ENCODE measurements at places on chromosomes 3 and 15.

DNA sequence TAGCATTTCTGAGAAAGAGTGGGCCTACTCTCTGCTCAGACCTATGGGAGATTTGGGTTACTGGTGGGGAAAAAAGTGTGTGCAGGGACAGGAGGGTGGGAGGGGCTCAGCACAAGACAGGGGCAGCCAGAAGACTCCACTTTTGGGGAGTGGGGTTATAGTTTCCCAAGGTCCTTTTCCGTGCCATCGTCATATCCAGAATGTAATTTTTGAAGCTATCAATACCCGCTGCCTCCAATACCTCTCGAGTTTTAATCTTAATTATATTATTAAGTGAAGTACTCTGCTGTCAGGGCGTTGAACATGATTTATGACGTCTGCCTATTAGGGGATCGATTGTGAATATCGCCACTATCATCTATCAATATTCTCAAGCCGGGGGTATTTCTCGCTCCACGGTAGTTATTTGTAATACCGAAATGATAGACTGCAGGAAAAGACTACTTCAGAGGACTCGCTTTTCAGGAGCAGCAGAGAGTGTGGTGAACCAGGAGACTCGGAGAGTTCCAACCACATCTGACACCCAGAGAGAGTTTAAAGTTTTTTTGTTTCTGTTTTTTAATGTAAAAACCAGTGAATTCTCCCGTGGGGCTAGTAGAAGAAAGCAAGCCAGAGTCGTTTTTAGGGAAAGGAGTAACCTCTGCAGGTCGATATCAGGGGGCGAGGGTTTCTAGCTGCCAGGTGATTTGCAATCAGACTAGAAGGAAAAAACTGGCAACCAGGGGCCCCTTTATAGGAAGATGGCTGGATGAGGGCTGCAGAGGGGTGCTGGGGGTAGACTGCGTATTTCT lies 20.6 kb downstream of the NR2F2 start:
- no peak for DNase-seq

DNA sequence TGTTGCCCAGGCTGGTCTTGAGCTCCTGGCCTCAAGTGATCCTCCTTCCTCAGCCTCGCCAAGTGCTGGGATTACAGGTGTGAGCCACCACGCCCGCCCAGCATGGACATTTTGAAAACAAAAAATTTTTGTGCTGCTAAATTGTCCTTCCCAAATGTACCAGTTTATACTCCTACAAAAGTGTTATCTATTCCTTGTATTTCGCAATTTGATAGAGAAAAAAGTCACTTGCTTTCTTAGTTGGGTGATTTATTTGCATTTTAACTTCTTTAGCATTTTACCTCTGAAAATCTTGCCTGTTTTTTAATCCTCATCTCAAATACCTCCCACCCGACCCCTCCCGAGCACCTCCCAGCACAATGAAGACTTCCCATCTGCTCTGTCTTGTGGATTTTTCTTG lies 46.8 kb downstream of the PDE8A start:
- DNase-seq = no peak

- DNase-seq = no peak
Observed at GRCh38 chr15:90103701-90104329, 1.5 kb upstream of the IDH2 start.

GRCh38 chr15:67807836-67808235 lies 17.5 kb upstream of the SKOR1 start:
- no peak for DNase-seq

GRCh38 chr3:52025453-52025852 lies 29.8 kb upstream of the RPL29 start:
- no peak for DNase-seq

DNA sequence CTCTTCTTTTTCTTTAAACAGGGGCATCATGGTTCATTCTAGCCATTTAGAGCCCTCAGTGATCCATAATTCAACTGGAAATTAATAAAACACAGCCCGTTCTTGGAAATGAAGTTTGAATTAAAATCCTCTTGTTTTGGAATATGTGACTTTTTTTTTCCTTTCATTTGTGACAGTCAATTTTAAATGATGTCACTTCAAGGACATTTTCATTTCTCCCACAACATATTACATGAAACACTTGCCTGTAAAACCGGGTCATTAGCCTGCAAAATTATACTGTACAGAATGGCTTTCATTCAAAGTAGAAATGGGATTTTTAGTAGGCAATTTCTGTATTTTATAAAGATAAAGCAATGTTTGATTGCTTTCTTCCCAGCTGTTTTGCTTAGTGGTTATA lies 789 bp upstream of the SEMA6D start:
- no peak for DNase-seq

GRCh38 chr3:153906366-153906765 lies 214.8 kb upstream of the ARHGEF26 start:
- DNase-seq = no peak

GRCh38 chr3:115397433-115397832 lies 225.9 kb upstream of the GAP43 start:
- DNase-seq = no peak

DNA sequence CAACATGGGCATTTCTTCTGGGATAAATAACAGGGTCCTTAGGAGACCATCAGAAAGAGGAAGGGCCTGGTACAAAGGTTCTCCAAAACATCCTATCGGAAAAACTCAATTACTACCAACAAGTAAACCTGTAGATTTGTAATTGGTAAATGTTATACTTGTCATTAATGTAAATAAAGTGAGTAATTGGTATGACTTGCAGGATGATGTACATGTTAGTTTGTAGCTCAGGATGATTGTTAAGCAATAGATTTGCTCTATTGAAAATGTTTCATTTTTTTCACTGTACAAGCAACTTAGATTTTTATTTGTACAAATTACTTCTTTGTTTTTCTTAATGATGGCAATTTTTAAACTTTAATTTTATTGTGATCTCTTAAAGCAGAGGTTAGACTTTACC lies 3.8 kb upstream of the SCG5 start:
- DNase-seq = no peak

GRCh38 chr15:48282216-48282615 lies 49.0 kb upstream of the DUT start:
- DNase-seq = no peak

- DNase-seq = no peak
Observed at GRCh38 chr15:51782357-51782896, 31.0 kb downstream of the TMOD2 start.

GRCh38 chr15:101338502-101339057 lies 43.5 kb upstream of the SNRPA1 start:
- no peak for DNase-seq

DNA sequence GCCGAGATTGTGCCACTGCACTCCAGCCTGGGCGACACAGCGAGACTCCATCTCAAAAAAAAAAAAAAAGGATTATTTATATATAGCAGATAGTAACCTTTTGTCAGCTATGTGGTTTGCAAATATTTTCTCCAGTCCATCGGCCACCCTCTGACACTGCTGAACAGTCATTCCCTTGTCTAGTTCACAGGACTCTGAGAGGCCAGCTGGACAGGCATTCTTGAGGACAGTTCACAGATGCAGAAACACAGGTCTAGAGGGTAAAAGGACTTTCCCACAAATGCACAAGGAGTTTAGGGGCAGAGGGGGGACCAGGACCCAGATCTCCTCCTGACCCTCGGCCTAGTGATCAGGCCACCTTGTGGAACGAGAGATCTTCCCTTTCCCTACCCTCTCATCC lies 7.5 kb upstream of the TMEM40 start:
- DNase-seq = no peak

DNA sequence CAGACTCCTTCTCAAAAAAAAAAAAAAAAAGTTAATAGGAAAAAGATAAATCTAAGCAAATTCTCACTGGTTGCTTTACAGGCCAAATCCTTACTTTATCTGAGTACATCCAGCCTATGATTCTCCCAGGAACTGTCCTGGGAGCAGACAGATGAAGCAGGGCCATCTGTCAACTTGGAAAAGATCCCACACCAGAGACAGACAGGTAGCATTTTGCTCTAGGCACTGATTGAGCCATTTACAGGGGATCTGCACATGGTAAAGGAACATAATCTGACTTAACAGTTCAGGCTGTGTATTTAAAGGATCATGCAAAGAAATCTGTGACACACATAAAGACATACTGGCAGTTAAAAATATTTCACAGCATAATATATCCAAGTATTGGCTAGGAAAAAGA lies 1006.5 kb downstream of the TBL1XR1 start:
- no peak for DNase-seq

- DNase-seq = no peak
Observed at GRCh38 chr15:33810073-33810595, 158.2 kb upstream of the CHRM5 start.

DNA sequence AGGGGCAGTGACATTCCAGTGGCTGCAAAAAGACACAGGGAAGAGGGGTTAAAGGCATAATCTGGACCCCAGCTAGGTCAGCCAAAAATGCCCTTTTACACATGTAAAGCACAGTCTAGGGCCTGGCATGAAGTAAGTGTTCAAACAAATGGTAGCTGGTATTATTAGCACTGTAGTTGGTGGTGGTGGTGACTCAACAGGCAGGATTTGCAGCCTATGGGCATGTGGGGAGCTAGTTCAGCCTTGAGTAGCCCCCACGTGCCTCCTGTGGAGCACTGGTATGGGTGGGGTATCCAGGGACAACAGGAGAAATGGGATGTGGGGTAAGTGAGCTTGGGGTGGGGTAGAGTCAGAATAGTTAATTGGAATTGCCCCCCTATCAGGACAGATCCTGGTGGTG lies 27.6 kb downstream of the DNASE1L3 start:
- DNase-seq = no peak

DNA sequence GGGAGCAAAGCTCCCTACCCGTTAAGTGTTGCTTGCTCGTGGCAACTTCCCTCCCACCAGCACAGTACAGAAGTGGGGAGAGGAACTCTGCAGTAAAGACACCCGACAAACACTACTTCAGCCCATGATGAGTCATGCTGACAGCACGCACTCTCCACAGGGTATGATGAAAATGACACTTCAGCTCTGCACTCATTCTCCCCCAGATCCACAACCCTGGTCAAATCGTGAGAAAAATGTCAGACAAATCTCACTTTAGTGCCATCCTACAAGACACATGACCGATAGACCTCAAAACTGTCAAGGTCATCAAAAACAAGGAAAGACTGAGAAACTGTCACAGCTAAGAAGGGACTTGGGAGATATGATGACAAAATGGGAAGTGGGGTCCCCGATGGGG lies 278.9 kb downstream of the OCA2 start:
- no peak for DNase-seq

DNA sequence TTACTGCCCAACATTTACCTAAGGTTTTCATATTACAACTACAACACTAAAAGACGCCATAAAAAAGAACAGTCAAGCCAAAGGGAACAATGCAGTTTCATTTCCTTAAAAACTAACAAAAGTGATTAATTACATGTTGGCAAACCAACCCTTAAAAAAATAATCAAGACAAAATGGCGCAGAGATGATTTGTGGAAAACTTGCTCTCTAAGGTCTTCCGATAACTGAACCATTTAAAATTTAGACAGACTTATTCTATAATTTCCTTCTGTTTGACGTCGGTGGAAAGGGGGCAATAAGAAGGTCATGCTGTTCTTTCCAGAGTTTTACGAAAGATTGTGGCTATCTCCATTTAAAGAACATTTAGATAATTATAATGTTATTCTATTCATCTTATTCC lies 87.6 kb downstream of the RYK start:
- DNase-seq = no peak

DNA sequence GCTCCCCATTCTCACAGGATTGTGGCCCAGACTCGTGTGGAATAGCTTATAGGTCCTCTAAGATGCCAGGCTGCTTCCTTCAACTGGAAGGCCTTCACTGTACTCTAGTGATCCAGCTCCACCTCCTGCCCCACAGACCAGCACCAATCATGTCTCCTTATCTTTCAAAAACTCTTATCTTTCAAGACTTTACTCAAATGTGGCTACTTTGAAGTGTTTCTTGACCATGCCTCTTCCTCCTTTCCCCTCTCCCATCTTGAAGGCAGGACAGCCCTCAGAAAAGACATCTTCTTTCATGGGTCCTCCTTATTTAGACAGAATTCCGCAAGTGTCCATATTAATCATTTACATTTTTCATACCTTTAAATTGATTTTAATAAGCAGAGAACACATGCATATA lies 142.3 kb downstream of the CHST2 start:
- no peak for DNase-seq

- DNase-seq = no peak
Observed at GRCh38 chr15:26083896-26084295, 220.8 kb upstream of the ATP10A start.

DNA sequence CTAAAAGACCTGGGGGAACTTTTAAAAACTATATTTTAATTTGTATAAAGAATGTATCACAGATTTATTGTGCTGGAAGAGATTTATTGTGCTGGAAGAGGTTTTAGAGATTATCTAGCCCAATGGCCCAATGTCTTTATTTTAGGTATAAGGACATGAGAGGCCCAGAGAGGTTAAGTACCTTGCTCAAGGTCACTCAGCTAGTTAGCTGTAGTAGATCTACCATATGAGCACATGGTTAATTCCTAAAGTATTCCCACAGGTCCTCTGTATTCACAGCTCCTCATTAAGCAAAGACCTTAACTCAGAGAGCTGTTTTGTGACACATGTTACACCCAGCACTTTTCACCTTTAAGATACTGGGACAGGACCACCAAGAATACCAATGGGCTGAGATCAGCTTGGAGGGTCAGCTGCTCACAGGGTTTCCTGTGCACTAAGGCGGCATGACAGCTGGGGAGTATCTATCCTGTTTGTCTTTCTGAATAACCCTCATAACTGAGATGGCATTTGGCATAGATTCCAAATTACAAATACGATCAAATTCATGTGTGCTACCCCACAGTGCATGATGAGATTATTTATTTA lies 143.1 kb upstream of the TBL1XR1 start:
- DNase-seq = no peak

DNA sequence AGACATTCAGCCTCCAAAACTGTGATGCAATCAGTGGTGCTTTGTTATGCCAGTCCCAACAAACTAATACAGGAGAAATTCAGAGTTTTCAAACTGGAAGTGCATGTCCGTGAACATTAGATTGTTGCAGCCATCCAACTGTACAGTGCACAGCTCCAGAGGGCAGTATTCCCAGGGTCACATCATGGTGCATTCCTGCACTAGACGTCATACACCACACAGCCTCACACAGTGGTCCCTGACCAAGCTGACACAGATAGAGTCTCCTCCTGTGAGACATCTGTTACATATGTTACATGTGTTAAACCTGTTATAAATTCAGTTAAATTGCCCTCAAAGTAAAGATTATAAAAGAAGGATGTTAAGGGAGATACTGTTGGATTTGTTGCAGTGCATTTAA lies 209.0 kb downstream of the LRRN1 start:
- DNase-seq = no peak

DNA sequence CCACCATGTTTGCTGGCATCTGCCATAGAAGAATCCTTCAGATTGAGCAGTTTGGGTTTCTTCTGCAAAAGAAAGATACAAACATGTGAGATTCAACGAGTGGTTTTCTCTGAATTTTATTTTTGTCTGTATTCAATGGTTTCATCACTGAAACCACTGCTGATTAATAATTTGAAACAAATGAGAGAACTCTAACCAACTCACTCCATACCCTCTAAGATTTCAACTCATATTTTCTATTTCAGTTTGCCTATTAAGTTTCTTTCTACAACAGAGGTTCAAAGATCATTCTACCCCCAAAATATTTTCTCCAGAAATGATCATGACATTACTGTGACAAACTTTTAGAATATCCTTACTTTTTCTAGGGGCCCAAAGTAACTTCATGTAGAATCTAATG lies 38.7 kb upstream of the MAN2C1 start:
- DNase-seq = no peak
